ENCODE measurements at places on chromosomes 3 and 15.

DNA sequence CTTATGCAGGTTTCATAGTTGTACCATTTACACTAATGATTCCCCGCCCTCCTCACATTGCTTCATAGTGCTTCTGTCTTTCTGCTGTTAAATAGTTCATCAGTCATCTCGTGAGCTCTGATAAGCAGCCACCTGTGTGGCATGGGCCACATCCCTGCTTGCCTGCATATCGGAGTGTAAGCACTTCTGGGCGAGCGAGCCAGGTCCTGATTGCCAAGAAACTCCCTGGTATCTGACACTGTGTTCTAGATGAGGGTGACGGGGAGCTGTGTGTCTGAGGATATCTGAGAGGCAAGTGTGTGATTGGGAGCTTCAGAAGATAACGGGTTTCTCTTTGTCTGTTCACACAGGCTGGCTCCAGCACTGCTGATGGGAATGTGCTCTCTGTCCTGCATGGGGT, 130.6 kb downstream of the LRIG1 start:
- no peak for ATAC-seq

- no peak for ATAC-seq
These were observed 127.8 kb upstream of the SMAD3 start for GRCh38 chr15:66937588-66937987.

GRCh38 chr15:27813139-27813538, 286.0 kb downstream of the OCA2 start:
- no peak for ATAC-seq

- no peak for ATAC-seq
These were observed 1227.6 kb upstream of the EPHA6 start for GRCh38 chr3:95586754-95587153.

DNA sequence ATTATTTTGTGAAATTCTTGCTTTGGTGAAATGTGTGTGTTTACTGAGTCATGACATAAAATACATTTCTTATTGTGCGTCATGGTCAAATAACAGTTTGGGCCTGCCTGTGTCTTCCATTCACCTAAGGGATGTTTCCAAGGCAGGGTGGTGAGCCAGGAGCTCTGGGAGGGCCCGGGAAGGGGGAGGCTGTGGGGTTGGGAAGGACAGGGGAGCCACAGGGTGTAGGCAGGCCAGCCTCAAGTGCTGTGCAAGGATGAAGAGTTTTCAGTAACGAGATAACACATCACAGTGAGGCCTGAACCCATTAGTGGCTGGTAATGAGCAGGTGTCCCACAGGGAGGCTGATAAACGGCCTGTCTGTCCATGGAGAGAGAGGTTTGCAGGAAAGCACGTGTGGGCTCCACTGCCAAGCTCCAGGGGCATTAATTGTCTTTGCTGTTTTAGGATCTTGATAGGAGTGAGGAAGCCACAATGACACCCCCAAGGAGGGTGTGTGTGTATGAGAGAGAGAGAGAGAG, 35.6 kb upstream of the SEC13 start:
- ATAC-seq: no peak

DNA sequence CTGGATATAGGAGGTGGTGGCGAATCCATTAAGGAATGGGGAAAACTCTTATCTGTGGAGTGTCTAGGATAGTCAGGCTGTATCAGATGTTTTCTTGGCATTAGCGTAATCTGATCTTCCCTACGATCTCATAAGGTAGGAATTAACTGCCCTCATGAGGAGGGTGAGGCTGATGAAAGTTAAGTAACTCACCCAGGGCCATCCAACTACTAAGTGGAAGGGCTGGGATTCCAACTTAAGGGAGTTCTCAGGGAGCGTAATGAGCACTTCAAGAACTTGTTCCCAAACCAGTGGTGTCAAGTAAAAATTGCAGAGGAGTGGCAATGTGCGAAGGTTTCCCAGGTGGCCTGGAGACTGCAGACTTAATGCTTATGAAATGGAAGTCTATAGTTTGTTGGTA, 55.9 kb upstream of the OSBPL11 start:
- ATAC-seq: peak; percentile 88

DNA sequence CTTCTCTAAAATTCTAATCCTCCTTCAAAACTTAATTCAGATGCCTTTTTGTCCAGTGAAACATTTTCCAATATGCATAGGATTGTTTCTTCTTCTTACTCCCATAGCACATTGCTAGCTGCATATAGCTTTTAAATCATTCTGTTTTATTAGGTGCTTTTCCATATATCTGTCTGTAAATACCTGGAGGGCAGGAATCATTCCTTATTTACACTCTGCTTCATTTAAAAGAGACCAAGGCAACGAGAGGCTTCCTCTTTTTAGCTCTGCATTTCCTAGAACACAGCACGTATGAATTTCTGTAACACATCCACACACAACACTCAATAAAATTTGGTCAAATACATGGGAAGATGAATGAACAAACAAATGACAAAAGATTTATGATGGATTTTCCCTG, 43.5 kb upstream of the KPNA4 start:
- ATAC-seq: no peak

DNA sequence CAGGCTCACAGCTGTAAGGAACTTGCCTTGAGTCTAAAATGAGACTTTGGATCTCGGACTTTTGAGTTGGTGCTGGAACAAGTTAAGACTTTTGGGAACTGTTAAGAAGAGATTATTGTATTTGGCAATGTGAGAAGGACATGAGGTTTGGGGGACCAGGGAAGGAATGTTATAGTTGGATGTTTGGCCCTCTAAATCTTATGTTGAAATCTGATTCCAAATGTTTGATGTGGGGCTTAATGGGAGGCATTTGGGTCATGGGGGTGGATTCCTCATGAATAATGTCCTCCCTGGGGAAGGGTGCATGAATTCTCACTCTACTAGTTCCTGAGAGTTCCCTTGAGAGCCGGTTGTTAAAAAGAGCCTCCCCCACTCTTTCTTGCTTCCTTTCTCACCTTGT, 18.5 kb upstream of the CHCHD6 start:
- ATAC-seq: no peak

GRCh38 chr3:115385774-115386730, 237.3 kb upstream of the GAP43 start:
- no peak for ATAC-seq

DNA sequence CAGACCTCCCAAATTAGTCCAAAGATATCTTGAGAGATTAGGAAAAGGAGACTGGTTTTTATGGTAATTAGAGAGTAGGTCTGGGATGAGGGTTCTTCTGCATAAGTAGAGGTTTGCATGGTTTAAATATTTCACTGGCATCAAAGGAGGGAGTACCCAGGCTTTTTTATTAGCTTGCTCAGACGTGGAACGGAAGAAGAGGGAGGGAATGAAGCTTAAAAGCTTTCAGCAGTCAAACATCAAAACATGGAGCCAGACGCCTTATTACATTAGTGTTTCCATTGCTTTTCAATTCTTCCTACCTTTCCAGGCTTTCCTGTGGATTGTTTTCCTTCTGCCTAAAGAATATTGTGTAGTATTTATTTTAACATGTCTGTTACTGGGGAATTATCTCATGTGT, 342.1 kb upstream of the SOX2 start:
- no peak for ATAC-seq

GRCh38 chr15:87860743-87861142, 395.8 kb downstream of the NTRK3 start:
- no peak for ATAC-seq

DNA sequence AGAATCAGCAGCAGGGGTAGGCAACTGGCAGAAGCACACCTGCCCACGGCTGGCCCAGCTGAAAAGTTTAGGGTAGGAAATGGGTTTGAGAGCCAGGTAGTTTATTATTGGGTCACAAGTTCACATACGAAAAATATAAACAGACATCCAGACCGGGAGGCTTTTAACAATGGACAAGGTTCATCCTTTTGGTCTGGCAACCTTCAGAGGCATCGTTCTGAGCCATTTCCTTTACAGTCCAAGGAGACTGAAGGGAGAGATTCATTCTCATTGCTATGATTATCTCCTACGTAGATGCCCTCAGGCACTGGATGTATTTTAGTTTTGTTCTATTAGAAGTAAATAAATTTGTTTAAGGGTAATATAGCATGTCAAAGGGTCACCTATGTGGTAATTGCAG, 248.0 kb upstream of the THBS1 start:
- no peak for ATAC-seq

DNA sequence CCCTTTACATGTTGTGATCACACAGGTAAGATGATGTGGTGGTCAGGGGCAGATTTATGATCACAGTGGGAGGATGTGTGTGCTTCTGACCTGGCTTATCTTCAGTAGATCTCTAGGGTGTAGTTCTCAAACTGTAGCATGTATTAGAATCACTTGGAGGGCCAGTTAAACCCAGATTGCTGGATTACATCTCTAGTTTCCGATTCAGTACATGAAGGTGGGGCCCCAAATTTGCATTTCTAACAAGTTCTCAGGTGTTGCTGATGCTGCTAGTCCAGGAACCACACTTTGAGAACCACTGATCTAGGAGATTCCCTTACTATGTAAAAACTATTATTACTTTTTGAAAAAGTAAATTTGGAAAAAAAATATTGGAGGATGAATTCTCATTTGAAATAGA, 199.3 kb upstream of the GOLIM4 start:
- no peak for ATAC-seq

DNA sequence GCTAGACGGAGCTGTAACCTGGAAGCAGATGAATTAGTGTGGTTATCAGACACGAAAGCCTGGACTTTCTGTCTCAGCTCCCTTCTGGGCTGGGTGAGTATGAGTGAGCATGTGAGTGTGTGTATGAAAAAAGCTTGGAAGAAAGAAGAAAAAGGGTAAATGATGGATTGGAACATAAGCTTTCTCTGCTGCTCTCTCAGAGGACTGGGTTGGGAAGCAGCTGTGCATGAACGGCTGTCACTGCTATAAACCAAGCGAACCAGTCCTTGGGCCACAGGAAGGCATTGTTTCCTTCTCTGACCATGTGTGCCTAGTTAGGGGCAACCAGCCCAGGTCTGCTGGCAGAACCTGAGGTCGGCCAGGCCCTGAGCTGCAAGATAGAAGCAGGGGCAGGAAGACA, 37.0 kb downstream of the UMPS start:
- no peak for ATAC-seq

DNA sequence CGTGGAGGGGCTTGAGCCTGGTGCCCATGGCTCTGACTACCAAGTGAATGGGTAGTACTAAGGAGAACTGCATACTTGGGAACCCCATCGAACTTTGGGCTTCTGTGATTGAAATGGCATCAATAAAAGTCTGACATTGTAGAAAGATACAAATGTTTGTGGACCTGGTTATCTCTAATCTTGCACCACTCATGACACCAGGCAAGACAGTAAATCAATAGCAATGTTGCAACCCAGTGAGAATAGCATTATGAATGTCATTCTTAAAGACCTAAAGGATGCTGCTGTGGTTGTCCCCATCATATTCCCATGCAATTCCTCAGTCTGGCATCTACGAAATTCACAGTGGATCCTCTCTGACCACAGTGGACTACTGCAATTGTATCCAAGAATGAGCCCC, 233.6 kb upstream of the LYSMD4 start:
- no peak for ATAC-seq

- no peak for ATAC-seq
These were observed 156.4 kb downstream of the TP63 start for GRCh38 chr3:189787632-189788031.

GRCh38 chr15:63191895-63192618, 2.7 kb downstream of the RAB8B start:
- no peak for ATAC-seq

DNA sequence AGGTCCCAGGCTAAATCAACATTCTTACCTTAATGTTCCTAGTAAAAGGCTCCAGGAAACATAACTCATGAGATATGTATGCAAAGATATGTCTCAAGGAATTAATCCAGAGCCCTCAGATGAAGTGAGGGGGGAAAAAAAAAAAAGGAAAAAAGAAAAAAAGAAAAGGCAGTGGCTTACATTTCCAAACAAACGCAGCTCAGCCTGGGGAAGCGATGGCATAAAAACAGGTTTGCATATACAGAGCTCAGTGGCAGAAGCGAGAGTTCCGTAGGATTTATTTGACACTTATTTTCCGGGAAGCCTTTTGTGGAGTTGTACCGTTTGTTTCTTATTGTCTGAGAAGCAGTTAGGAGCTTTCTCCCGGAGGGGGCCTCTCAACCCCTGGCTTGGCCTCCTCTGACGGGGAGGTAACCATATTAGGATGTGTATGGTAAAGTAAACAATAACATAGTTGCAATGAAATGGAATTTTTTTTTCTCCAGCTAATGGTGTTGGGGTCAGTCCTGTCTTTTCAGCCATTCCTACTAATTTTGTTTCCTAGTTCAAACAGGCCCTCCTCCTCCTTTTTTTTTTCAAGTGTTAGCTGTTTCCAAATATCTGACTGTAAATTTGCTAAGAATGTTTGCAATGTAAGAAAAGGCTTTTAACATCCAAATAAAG, 338.6 kb downstream of the FOXP1 start:
- peak; percentile 47 for ATAC-seq

GRCh38 chr15:45587863-45588170, 638 bp downstream of the BLOC1S6 start:
- no peak for ATAC-seq

- no peak for ATAC-seq
These were observed 1.4 kb downstream of the DUT start for GRCh38 chr15:48332642-48333034.

- ATAC-seq: peak; percentile 28
These were observed 19.5 kb downstream of the SIAH2 start for GRCh38 chr3:150743508-150743907.

All from SK-N-SH treated with all-trans-retinoic acid at 6 μM for 48 hours (cell line).